ENCODE measurements at places on chromosomes 16 and 17.

DNA sequence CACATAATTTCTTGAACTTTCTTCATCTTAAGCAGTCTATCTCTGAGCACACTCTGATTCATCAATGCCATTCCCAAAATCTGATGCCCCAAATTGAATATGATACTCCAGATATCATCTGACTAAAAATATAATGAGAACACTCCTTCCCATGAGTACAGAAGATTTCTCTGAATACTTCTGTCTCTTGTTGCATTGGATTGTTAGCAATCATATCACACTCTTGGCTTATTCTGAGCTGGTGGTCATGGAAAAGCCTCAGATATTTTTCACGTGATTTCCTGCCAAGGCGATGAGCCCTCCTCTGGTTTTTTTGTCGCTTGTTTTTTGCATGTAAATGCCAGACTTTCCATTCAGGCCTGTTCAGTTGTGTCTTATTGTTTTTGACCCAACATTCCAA is 87.2 kb downstream of the NOG start:
- DNase-seq: no peak

GRCh38 chr16:82016964-82017363 is 5.7 kb upstream of the SDR42E1 start:
- no peak for DNase-seq

DNA sequence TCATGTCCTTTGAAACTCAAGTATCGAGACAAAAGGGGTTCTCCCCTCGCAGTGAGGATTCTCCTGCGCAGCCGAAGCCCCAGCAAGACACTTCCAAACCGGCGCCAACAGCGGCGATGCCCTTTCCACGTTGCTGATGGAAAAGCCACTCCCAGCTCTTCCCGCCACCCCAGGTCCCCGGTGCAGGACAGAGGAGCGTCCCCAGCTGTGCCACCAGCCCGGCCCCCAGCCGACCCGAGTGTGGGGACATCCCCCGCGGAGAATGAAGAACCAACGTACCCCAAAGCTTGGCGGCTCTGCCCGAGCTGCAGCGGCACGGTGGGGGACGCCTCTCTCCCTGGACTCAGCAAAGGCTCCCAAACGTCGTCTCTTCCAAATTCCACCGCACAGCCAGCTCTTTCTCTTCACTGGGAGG is 573 bp downstream of the CHST6 start:
- no peak for DNase-seq

GRCh38 chr17:36918211-36918691 is 19.0 kb upstream of the LHX1 start:
- no peak for DNase-seq

- DNase-seq: no peak
Observed at GRCh38 chr17:41444186-41444585, 3.4 kb upstream of the KRT38 start.

- DNase-seq: peak; percentile 78
Observed at GRCh38 chr16:2842340-2843000, 12.4 kb downstream of the ZG16B start.

DNA sequence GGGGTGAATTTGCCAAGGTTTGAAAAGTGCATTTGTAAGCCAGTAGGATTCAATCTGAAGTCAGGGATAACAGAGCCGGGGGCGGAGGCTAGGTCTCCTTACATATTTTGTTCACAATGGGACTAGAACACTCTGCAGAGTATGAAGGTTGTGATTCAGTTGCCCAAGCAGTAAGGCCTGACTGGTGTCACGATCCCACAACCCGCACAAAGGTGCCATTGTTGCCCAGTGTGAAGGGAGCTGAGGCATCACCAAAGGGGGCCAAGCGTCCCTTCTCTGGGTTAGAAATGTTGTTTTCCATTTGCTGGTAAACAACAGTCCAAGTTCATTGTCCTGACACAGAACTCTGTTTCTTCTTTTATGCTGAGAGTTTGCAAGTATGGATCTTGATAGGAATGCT is 471.8 kb downstream of the MAF start:
- DNase-seq: no peak

- DNase-seq: no peak
Observed at GRCh38 chr16:53611179-53611696, 92.4 kb downstream of the RPGRIP1L start.

DNA sequence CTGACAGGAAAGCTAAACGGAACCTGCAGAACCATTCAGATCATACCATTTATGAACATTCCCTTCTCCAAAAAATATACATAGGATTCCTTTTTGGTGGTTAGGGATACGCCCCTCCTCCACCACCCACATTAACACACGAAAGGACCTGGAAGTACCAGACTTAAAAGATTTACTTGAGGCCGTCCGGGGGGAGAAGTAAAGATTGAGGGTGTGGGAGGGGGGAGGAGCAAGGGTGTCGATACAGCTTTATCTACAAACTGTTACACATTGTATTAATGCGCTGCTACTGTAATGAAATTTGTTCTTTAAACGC is 537 bp downstream of the PALB2 start:
- no peak for DNase-seq

DNA sequence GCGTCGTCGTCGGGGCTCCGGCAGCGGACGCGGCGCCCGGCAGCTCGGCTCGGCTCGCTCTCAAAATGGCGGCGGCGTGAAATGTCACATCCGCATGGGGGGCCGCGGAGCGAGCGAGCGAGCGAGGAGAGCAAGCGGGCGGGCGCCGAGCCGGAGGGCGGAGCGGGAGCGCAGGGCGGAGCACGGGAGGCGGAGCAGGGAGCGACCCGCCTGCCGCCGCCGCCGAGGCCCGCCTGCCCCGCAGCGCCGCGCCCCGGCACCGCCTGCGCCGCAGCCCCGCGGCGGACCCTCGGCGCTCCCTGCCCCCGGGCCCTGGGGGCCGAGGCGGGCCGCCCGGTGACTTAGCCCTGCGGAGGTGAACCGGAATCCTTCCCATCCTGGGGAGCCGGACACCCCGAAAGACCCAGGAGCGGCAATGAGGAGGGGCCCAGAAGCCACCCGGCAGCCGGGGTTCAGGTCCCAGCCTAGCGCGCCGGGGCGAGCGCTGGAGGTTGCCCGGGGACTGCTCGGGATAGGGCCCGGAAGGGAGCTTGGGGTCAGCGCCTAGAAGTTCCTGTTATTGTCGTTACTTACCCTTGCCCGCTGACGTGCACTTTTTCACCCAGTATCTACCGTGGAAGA is at the start of gene USP7:
USP7 (minus strand) TSS at position 86 of the 621 bp plus-strand sequence. CDS start 621 bp downstream, outside the sequence.
- DNase-seq: peak; percentile 88

DNA sequence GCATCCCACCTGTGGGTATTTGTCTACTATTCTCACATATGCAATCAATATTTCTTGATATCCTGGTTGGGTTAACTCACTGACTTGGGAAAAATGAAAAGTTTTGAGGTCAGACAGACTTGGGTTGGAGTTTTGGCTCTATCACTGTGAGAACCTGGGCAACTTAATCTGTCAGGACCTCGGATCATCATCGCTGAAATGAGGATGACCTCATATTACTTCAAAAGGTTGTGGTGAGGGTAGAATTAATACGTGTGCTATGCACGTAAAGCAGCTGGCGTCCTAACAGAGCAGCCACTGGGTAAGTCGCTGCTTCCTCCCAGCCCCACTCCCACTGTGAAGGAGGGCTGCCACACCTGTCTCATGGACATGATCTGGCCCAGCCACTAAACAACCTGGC is 57.3 kb downstream of the COG7 start:
- no peak for DNase-seq

DNA sequence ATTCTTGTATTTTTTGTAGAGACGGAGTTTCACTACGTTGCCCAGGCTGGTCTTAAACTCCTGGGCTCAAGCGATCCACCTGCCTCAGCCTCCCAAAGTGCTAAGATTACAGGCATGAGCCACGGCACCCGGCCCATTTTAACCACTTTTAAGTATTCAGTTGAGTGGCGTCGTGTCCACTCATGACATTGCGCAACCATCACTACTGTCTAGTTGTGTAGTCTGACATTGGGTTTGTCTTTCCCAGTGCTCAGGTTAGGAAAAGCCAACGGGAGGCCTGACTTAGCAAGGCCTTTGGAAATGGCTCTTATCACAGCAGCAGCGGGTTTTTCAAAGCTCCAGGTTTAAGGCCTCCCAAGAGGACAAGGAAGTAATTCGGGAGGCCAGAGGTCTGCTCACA is 58.7 kb downstream of the LITAF start:
- DNase-seq: no peak

DNA sequence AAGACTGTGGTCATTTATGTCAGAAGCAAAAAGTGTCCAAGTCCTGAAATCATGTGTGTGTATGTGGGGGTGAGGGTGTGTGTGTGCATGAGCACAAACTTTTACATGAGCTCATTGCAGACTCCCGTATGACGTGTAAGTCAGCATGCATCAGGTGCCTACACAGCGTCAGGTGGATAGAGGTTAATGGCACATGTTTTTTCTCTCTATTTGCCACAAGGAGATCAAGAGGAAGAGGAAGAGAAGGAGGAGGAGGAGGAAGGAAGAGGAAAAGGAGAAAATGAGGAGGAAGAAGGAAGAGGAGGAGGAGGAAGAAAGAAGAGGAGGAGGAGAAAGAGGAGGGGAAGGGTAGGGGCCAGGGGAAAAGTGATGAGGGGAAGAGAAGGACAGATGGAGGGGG is 178.0 kb upstream of the DYNLRB2 start:
- no peak for DNase-seq

DNA sequence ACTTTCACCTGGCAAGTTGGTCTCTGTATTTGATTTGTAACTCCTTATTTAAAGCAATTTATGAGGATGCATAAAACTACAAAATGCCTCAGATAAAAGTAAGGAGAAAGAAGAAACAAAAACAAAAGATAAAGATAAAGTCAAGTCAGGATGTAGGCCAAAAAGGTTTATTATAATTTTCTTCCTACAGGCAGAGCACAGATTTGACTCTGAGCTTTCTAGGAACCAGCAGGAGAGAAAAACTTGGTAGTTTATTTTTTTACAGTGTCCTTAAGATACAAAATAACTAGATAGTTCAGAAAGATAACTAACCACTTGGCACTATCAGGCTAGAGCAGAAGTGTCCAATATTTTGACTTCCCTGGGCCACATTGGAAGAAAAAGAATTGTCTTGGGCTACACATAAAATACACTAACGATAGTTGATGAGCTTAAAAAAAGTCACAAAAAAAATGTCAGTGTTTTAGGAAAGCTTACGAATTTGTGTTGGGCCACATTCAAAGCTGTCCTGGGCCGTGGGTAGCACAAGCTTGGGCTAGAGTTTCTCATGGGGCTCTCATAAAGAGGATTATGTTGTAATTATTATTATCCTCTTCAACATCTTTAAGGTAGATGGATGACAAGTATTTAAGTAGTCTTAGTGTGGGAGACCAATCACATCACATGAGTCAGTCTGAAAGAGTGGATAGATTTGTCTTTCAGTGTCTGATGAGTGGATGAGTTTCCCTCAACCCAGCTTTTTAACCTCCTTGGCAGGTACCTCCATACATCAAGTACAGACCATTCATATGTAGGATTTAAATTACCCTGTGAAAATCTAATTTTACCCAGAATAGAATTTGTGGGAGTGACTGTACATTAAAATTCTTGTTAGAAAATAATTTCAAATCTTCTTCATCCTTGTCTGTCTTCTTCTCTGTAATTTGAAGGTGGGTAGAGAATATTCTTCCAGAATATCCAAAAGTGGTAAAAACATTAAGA is 17.0 kb downstream of the PAFAH1B1 start:
- no peak for DNase-seq

GRCh38 chr17:66443606-66444005 is 141.2 kb downstream of the PRKCA start:
- DNase-seq: no peak

DNA sequence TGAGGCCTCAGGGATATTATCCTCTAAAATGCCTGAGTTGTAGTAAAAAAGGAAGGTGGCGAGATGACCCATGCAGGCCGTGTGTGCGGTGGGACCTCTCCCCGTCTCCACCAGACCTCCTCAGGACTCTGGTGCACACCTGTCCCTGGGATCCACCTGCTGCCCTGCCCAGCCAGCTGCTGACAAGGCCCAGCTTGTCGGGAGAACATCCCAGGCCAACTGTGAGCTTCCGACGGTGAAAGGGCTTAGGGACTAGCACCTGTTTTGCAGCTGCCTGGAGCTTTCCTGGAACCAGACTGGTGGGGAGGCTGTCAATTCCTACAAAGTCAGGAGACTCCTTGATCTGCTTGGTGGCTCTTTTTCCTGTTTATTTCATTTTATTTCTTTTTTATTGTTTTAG is 11.6 kb downstream of the IL34 start:
- DNase-seq: no peak

GRCh38 chr16:31501226-31501965 is 6.8 kb downstream of the RUSF1 start:
- DNase-seq: no peak

DNA sequence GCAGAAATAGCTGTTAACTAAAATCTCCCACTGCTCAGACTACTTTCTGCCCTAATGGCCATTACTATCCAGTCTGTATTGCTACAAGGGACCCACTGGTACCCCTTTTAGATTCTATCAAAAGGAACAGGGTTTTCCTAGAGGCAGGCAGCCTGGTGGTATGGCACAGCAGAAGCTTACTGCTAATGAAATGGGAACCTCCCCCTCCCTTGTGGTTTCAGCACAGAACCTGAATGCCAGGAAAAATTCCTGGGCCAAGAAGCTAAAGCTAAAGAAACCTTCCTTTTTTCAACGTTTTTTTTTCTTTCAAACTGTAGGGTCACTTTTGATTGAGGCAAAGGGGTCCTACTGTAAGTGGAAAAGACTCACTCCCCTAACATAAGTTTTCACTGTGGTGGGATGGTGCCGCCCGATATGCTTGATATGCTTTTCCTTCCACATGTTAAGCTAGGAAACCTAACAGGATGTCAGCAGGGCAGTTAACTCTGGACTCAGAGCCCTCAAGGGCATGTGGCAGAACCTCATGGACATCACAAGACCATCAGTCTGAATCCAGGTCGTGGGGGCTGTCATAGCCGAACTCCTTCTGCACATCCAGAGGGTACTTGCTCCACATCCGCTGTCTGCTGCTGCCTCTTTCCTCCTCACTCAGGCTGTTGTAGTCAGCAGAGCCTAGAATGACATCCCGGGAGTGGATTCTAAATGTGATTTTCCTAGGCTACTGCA is 9.8 kb downstream of the SLC7A6OS start:
- no peak for DNase-seq

GRCh38 chr16:54048586-54049495 is 237.7 kb downstream of the IRX3 start:
- DNase-seq: no peak

- peak; percentile 70 for DNase-seq
Observed at GRCh38 chr17:19386051-19386929, 700 bp downstream of the MFAP4 start.
